ENCODE measurements at places on chromosomes 11 and 22.

DNA sequence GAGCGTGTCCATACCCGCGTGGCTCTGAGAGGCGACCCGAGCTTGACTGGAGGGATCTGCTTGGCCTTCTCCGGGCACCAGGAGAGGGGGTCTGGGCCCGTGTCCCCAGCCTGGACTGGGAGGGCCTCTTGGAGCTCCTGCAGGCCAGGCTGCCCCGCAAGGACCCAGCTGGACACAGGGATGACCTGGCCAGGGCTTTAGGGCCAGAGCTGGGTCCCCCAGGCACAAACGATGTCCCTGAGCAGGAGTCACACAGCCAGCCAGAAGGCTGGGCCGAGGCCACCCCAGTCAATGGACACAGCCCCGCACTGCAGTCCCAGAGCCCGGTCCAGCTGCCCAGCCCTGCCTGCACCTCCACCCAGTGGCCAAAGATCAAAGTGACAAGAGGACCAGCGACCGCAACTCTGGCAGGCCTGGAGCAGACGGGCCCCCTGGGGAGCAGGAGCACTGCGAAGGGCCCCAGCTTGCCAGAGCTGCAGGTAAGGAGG lies 38.2 kb downstream of the TRIOBP start:
- no peak for DNase-seq

GRCh38 chr11:47071341-47071740 lies 105.3 kb downstream of the ARFGAP2 start:
- no peak for DNase-seq

DNA sequence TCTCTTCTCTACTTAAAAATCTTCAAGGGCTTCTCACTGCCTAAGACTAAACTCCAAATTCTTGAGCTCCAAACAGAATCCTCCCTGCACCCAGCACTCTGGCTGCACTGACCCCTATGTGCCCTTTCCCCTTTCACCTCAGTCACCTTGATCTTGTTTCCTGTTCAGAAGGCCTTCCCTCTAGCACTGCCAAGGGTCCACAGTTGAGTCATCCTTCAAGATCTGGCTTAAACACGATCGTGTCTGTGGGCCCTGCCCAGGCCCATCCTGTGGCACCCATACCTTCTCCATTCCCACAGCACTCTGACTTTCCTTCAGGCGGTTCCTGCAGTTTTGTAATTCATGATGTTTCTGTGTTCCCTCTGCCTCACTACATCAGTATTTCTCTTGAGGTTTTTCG lies 129.2 kb downstream of the ARL14EP start:
- DNase-seq, result no peak

DNA sequence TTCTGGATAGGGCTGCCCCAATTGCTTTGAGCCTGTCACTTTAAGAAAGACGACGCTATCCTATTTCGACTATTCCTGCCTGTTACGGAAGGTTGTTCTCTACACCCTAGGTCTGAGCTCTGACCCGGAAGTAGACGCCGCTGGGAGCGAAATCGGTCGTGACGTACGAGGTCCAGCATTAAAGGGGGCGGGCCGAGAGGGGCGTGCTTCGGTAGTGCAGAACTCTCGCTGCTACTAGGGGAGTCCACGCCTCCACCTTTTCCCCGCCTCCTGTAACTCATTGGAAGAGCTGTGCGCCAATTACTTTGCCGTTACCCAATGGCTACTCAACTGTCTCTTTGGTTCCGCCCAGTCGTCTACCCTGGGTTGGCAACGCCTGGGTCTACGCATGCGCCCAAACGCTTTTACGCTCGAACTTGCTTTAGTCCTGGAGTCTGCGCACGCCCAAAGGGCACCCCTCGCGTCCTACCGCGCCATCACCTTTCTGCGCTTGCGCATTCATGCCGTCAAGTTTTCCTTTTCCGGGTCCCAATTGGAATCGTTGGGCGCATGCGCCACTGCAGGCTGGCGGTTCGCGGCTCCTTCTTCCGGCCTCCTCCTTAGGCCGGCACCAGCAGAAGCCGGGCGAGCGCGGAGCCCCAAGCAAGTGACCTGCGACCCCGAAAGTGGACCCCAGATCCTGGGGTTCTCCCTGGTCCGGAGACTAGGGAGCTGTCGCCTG lies at the start of gene PCNX3:
PCNX3 (plus strand) TSS at position 548 of the 721 bp plus-strand sequence. CDS start 536 bp downstream, outside the sequence.
- peak; percentile 100 for DNase-seq

- DNase-seq, result no peak
Measured at GRCh38 chr22:19822301-19823117, 32.2 kb downstream of the GNB1L start.

- no peak for DNase-seq
Measured at GRCh38 chr11:125916683-125917347, 12.5 kb downstream of the DDX25 start.

DNA sequence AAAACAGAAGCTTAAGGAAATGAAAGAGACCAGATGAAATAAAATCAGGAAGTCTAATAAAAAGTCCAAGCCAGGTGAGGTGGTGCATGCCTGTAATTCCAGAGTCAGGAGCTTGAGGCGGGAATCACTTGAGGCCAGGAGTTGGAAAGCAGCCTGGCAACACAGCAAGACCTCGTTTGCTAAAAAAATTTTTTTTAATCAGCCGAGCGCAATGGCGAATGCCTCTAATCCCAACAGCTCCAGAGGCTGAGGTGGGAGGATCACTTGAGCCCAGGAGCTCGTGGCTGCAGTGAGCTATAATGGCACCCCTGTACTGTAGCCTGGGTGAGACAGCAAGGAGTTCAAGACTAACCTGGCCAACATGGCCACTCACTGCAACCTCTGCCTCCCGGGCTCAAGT lies 8.0 kb downstream of the RAB6A start:
- no peak for DNase-seq

- DNase-seq, result no peak
Measured at GRCh38 chr11:35466058-35466457, 46.7 kb upstream of the SLC1A2 start.

DNA sequence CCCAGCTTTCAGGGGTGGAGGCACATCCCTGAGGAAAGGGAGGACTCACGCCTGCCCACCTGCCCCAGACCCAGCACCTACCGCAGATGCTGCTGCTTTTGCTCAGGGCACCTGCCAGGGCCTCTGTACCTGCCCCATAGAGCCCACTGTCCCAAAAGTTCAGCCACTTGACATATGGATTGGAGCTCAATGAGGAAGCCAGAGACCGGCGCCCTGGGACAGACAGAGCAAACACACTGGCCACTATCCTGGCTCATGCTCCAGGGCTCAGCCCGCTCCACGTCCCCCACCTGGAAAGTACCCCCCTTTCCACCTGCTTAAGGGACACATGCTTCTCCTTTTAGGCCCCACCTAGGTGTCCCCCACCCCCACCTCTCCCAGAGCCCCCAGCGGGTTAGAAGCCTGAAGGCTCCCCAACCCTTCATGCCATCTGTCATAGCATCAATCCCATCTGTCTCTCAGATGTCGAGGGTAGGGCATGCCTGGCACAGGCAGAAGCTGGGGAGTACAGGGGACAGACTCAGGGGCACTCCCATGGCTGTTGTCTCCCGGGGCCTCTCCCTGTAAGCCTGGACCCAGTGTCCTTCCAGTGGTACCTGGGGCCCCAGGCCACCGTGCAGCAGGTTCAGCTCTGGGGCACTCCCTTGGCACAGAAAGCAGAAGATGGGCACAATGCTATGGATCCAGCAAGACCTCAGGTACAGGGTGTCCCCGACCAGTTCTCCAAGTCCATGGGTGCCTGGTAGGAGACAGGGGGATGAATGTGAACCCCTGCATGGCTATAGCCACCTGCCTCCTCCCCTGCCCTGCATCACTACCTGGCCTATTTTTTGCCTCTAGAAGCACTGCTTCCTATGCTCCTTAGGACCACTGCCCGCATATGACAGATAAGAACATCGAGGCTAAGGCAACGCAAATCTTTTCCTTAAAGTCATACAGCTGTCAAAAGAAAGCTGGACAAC lies 2.2 kb upstream of the P2RX6 start:
- no peak for DNase-seq

DNA sequence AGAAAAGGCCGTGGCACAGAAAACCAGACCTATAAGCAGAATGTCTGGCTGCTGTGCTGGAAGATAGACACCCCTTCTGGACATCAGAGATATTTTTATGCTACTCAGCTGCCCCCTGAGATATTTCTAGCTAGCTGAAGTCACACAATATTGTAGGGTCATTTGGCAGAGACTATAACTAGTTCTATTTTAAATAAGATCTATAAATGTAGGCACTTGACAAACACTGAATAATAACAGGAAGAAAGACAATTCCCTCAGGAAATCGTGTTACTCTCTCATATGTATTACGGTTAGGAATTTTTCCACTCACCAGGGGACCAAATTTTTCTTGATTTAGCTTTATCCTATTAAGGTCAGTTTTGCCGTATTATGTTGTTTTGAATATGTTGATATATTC lies 845.4 kb downstream of the OPCML start:
- no peak for DNase-seq

GRCh38 chr22:35478633-35479107 lies 62.0 kb upstream of the RASD2 start:
- DNase-seq, result no peak

DNA sequence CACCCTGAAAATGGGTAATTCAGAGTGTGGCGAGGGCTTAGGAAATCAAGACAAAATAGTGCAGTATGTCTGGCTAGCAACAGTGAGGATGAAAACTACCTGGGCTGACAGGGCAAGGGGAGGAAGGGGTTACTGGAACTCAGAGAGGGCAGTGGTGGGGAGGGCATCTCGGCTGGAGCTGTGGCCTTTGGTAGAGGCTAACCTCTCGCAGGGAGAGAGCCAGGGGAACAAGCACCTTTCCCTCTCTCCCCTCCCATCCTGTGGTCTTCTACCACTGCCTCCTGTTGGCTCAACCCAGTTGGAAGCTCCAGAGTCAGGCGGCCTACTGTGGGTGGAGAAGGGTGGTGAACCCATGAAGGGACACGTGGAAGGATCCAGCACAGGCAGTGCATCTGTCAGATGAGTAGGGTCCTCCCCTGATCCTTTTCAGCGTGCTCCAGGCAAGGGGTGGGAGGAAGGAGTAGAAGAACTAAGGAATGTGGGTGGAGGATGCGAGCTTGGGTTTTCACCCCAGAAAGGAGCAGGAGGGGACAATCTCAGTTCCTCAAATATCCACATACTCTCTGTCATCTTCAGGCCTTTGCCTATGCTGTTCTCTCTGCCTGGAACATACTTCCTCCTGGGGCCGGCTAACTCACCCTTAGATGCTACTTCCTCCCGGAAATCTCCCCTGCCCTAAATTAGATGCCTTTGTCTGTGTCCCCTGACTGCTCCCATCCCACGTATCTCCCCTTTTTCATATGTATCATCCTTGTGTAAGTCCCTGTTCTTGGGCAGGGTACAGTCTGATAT lies 6.2 kb upstream of the KCNE3 start:
- no peak for DNase-seq

DNA sequence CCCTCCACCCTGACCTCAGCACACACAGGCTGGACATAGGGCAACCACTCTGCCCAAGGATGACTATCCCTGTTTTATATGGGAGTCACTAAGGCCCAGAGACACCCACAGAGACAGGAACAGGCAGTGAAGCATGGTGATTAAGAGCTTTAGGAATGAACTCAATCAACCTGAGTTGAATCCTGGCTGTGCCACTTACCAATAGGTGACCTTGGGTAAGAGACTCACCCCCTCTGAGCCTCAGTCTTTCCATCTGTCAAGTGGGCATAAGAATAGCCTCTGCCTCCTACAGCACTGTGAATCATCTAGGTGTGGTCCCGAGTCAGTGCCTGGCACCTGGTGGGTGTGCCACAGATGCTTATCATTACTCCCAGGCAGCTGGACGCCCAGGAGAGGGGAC lies 6.8 kb downstream of the CRYBB1 start:
- no peak for DNase-seq

GRCh38 chr11:114026355-114026754 lies 33.2 kb upstream of the ZBTB16 start:
- no peak for DNase-seq

- no peak for DNase-seq
Measured at GRCh38 chr22:31337178-31337577, 9.0 kb downstream of the PATZ1 start.

DNA sequence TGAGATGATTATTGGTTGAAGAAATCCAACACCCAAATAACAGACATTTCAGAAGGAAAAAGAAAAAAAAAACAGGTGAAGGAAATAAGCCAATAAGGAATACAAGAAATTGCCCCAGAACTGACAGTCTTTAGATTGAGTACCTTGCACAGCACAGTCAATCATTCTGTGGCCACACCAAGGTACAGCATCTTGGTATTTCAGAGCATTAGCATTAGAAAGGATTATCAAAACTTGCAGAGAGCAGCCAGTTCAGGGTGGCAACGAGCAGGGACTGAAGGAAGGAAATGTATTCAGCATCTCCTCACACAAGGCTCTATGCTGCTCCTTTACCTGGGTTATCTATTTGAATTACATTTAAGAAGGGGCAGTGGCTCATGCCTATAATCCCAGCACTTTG lies 2.1 kb downstream of the ADA2 start:
- no peak for DNase-seq

GRCh38 chr22:31950226-31950625 lies 5.9 kb downstream of the YWHAH start:
- DNase-seq, result no peak

DNA sequence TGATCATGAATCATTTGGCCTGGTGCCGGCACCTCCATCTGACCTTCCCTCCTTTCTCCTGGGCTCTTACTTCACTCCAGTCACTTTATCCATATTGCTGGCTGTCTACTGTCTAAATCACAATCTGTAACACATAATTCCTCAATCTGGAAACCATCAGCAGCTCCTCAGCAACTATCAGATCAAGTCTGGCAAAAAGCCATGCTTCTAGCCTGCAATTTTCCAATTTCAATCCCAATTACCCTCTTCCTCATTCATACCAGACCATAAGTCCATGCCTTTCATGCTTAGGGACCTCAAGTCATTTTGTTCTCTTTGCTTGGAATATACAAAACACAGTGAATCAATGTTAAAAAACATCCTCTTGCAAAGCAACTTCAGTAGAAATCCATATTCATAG lies 882.8 kb upstream of the ANO3 start:
- DNase-seq, result no peak

DNA sequence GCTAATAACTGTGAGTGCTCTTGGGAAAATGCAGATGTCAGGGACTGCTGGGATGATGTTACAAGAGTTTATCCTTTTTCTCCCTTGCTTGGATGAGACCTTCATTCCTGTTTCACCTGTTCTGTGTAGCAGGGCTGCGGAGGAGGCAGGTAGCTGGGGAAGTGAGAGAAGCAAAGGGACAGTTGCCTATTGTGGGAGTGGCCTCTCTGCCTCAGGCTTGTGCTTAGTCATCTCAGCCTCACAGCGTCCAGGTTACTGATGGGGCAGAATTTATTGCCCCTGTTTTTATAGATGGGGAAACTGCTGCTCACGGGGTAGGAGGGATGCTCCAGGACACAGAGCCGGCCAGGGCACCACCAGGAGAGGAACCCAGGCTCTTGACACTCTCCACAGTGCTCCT lies 1.7 kb downstream of the STX3 start:
- no peak for DNase-seq

GRCh38 chr22:18065256-18065655 lies 12.5 kb upstream of the PEX26 start:
- DNase-seq, result no peak

- no peak for DNase-seq
Measured at GRCh38 chr11:60360621-60361020, 17.7 kb upstream of the MS4A7 start.

Measured in Panc1 (cell line).